ENCODE measurements at places on chromosomes 4 and X.
A peak's percentile ranks its signal among the peaks of the same experiment; 100 is the strongest.

GRCh38 chr4:169765835-169766234 lies 8.1 kb upstream of the HPF1 start:
- no peak for DNase-seq

DNA sequence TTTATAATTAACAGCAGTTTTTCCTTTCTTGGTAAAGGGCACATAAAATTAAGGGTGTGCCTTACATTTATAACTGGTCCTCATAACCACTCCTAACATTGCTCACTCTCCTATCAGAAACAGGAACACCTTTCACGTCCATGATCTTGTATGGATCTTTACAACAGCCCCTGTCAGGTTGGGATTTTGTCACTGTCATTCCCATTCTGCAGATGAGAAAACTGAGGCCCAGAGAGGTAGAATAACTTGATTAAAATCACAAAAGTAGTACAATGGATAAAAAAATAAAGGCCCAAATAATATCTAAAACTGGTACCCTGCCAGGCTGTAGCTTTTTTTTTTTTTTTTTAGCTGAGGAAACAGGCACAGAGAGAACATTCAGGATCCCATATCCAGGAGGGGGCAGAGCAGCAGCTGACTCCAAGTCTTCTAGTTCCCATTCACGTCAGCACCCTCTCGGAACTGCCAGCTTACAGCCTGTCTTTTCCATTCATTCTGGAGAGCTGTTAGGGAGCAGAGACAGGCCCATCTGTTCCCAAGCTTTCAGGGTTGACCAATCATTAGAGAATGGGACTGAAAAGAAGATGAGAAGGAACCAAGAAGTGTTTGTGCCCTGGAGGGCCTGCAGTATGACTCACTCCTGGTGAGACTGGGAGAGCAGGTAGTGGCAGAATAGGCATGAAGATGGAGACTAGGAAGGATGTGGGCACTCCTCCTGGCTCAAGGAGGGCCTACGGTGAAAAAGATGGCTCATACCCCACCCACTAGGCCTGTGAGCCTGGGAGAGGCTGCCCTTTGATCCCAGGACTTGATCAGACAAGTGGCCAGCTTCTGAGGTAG lies 7.3 kb downstream of the SUV39H1 start:
- DNase-seq = no peak

DNA sequence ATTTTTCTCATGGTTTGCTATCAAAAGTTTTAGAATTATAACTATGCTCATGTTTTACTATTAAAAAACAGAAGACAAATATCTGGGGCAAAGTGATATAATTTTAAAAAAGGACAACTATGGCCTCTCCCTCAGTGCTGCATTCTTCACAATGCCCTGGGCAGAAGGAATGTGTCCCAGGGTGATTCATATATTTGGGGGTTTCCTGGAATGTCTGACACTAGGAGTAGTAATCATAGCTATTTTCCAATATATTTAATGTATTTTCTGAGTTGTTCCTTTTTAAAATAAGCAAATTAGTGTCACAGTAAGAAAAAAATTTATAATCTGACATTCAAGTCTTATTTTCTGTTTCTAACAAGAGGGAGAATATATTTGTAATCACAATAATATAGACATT lies 281.7 kb downstream of the UNC5C start:
- DNase-seq = no peak

DNA sequence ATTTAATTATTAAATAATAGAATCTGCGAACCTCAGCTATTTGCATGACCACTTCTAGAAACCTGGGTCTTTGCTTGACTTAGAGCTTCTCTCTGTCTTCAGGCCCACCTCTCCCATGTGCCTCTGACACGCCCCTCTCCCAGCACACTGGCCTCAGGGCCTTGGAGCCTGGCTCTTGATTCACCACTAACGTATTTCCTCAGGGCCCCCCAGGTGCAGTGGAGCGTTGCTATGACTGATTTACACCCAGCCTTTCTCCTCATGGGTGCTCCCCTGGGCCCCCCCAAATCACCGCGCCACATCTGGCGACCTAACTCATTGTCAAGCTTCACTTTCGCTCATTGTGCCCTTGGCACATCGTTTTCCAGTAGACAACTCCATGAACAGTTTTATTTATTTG lies 37.9 kb upstream of the TENM3 start:
- DNase-seq = no peak

- no peak for DNase-seq
Measured at GRCh38 chrX:123277347-123277746, 93.3 kb downstream of the GRIA3 start.

GRCh38 chr4:139858436-139859205 lies 193.0 kb downstream of the MGST2 start:
- peak; percentile 22 for DNase-seq

DNA sequence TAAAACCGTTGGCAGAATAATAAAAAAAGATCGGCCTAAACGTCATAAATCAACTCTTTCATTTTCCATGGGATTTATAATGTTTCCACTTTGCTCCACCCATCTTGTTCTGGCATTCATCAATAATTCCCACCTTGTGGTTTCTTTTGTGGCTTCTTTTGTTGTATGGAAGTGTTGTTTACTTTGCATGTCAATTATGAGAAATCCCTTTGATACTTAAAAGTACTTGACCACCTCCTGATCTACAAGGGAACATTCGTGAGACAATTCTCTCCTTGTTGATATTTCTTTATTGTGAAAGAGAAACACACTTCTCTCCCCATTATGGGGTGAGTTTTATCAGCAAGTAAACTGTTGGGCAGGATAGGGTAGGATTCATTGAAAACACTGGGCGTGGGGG lies 2.8 kb downstream of the AMELX start:
- DNase-seq = no peak

GRCh38 chr4:83247415-83248357 lies 36.9 kb downstream of the COQ2 start:
- DNase-seq = no peak

DNA sequence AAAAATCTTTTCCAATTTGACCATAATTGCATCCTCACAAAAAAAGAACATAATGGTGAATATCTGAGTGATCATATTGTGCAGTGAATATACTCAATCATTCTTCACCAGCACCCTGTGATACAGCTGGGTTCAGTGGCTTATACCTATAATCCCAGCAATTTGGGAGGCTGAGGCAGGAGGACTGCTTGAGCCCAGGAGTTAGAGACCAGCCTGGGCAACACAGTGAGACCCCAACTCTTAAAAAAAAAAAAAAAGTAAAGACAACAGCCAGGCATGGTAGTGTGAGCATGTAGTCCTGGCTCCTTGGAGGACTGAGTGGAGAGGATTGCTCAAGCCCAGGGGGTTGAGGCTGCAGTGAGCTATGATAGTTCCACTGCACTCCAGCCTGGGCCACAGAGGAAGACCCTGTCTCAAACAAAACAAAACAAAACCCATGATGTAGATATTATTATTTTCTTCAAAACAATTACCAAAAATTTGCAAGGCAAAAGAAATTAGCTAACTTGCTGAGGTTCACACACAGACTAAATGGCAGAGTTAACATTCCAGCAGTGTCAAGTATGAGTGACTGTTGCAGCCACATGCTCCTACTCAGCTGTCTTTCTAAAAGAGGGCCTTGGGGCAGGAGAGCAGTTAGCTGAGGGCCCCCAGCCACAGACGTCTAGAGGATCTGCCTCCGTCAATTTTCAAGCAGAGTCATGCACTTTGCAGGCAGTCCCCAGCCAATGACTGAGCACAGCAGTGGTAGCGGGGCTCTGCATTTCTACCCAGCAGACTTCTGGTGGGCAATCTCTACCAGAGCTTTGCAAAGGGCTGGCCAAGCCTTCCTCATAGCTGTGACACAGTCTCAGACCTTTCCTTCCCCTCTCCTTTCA lies 33.4 kb downstream of the ADGRA3 start:
- no peak for DNase-seq

- no peak for DNase-seq
Measured at GRCh38 chr4:82712561-82712960, 86.0 kb downstream of the SCD5 start.

- no peak for DNase-seq
Measured at GRCh38 chr4:72909461-72909860, 160.1 kb downstream of the COX18 start.

GRCh38 chrX:100447655-100448397 lies 37.8 kb upstream of the PCDH19 start:
- DNase-seq = no peak

Data from GM18507 (cell line).